Melanocyte of skin (primary cell): ENCODE measurements at places on chromosomes 6 and 20. TPM values are rescaled to one million over a fixed set of nuclear protein-coding genes. Genes with fewer than 3 reads are reported as not detected.

Gene TLDC2
- total RNA-seq, result 0.36 TPM in 1 of 2 replicates, not detected in the other

Gene RCAN2
- 0.73 TPM in 1 of 2 replicates, not detected in the other for total RNA-seq

Gene COX4I2
- not detected in 2 replicates for total RNA-seq

Gene IBTK
- 47.6 and 58.8 TPM in 2 replicates for total RNA-seq

Gene SLC32A1
- not detected in 2 replicates for total RNA-seq

Gene HCK
- total RNA-seq, result 0.36 TPM in 1 of 2 replicates, not detected in the other

Gene GSTA2
- total RNA-seq, result under 0.01 TPM in 1 of 2 replicates, not detected in the other

Gene PPP1R3G
- total RNA-seq, result not detected in 2 replicates

Gene TBC1D22B
- total RNA-seq, result 9.1 and 9.7 TPM in 2 replicates

Gene KHDC1
- total RNA-seq, result not detected in 2 replicates
